Fibroblast of lung (primary cell): ENCODE measurements at places on chromosomes 1 and 21. TPM values are rescaled to one million over a fixed set of nuclear protein-coding genes. Genes with fewer than 3 reads are reported as not detected.

BCAN gene
- under 0.01 TPM in 1 of 2 replicates, not detected in the other for total RNA-seq

CREB3L4 gene
- 6.4 and 8.2 TPM in 2 replicates for total RNA-seq

ZNF697 gene
- 22.3 and 23.0 TPM in 2 replicates for total RNA-seq

ADIPOR1 gene
- 62.4 and 81.7 TPM in 2 replicates for total RNA-seq

HPCAL4 gene
- total RNA-seq: not detected in 2 replicates

KANK4 gene
- total RNA-seq: not detected in 2 replicates

SH3BGRL3 gene
- total RNA-seq: 12.8 and 39.6 TPM in 2 replicates

RBP7 gene
- total RNA-seq: not detected in 2 replicates

IGSF3 gene
- total RNA-seq: under 0.01 TPM in 2 replicates

INAVA gene
- not detected in 2 replicates for total RNA-seq

CYP4A11 gene
- total RNA-seq: not detected in 2 replicates

FBXO44 gene
- total RNA-seq: 17.8 and 19.5 TPM in 2 replicates

OXCT2 gene
- 5.4 and 6.4 TPM in 2 replicates for total RNA-seq

OPRD1 gene
- under 0.01 TPM in 1 of 2 replicates, not detected in the other for total RNA-seq

RNU1-3 gene
- total RNA-seq: under 0.01 and 3,997 TPM in 2 replicates

SNX7 gene
- 39.0 and 48.6 TPM in 2 replicates for total RNA-seq

IFI44L gene
- 2.1 TPM in 2 replicates for total RNA-seq

EBNA1BP2 gene
- total RNA-seq: 39.1 and 44.4 TPM in 2 replicates

HES3 gene
- total RNA-seq: not detected in 2 replicates

TMEM222 gene
- 16.2 and 21.6 TPM in 2 replicates for total RNA-seq

SMIM1 gene
- 1.5 and 2.0 TPM in 2 replicates for total RNA-seq

CELA2A gene
- total RNA-seq: not detected in 2 replicates

PERM1 gene
- total RNA-seq: 0.17 TPM in 1 of 2 replicates, not detected in the other

RIMS3 gene
- 0.33 and 0.51 TPM in 2 replicates for total RNA-seq

GNG12 gene
- 103 and 127 TPM in 2 replicates for total RNA-seq

WLS gene
- total RNA-seq: 85.5 and 156 TPM in 2 replicates

SAMD11 gene
- total RNA-seq: 3.8 and 7.7 TPM in 2 replicates

PTPRC gene
- under 0.01 TPM in 2 replicates for total RNA-seq

NMNAT2 gene
- total RNA-seq: under 0.01 TPM in 2 replicates

PYGO2 gene
- 19.3 and 28.1 TPM in 2 replicates for total RNA-seq

CLCA1 gene
- not detected in 2 replicates for total RNA-seq

PATJ gene
- 9.2 and 12.4 TPM in 2 replicates for total RNA-seq

ERICH3 gene
- total RNA-seq: under 0.01 and 0.17 TPM in 2 replicates

KRTAP13-2 gene
- not detected in 2 replicates for total RNA-seq

HSF2BP gene
- 1.2 and 1.8 TPM in 2 replicates for total RNA-seq

TMEM81 gene
- 1.8 and 2.3 TPM in 2 replicates for total RNA-seq

ANGPTL3 gene
- total RNA-seq: not detected in 2 replicates

VASH2 gene
- total RNA-seq: 0.17 and 1.0 TPM in 2 replicates

RGS18 gene
- total RNA-seq: 0.17 TPM in 1 of 2 replicates, not detected in the other

GJB5 gene
- not detected in 2 replicates for total RNA-seq

MIS18A gene
- total RNA-seq: 3.1 and 4.0 TPM in 2 replicates

OR1C1 gene
- total RNA-seq: not detected in 2 replicates

LCE1D gene
- total RNA-seq: not detected in 2 replicates

SPATA45 gene
- 0.51 and 0.83 TPM in 2 replicates for total RNA-seq

LRRC39 gene
- 0.50 and 0.51 TPM in 2 replicates for total RNA-seq

GSTM5 gene
- 16.4 and 21.6 TPM in 2 replicates for total RNA-seq

FCRLB gene
- total RNA-seq: 0.77 and 1.2 TPM in 2 replicates
